ENCODE measurements at places on chromosomes 7 and 10.

- DNase-seq: no peak
Measured at GRCh38 chr7:12633582-12633981, 53.9 kb upstream of the ARL4A start.

DNA sequence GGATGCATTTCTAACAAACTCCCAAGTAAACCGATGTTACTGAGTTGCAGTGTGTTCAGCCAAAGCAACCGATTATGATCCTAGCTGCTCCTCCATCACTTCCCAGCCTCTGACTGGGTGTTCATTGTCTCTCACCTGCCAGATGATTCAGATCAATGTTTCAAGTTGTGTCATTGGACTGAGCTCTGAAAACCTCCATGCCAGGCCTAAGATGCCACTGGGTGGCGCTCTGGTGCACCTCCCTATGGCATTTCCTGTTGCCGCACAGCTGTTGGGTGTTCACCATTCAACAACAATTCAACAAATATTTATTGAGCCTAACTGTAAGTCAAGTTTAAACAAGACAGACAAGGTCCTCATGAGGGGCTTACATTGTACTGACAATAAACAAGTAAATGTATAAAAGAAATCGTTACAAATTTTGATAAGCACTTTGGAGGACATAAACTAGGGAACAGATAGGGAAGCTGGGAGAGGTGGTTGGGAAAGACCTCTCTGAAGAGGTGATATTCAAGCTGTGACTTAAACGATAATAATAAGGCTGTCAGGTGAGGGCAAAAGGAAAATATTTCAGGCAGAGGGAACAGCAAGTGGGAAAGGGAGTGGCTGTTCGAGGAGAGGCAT lies 22.8 kb downstream of the RGR start:
- DNase-seq: peak; percentile 64

DNA sequence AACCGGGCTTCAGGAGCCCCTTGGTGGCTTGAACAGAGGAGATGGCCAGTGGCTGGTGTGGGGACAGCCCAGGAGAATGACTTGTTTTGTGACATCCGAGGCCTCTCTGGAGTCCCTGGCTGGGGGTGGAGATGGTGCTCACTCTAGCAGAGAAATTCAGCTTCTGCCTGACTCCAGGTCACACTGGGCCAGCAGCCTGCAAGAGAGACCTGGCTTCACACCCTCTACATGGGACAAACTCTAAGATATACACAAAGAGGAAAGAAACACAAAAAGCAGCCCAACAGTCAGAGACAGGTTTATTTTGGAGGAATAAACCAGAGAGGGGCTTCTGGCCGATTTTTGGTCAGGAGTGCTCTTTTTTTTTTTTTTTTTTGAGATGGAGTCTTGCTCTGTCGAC lies 132.8 kb downstream of the ELFN1 start:
- no peak for DNase-seq

GRCh38 chr10:3330663-3331062 lies 158.1 kb upstream of the PITRM1 start:
- DNase-seq: no peak

GRCh38 chr10:124736491-124737136 lies 7.6 kb downstream of the FAM53B start:
- no peak for DNase-seq

- no peak for DNase-seq
Measured at GRCh38 chr10:95214793-95215192, 20.8 kb downstream of the ACSM6 start.

- DNase-seq: no peak
Measured at GRCh38 chr7:47932466-47933037, 15.7 kb downstream of the PKD1L1 start.

DNA sequence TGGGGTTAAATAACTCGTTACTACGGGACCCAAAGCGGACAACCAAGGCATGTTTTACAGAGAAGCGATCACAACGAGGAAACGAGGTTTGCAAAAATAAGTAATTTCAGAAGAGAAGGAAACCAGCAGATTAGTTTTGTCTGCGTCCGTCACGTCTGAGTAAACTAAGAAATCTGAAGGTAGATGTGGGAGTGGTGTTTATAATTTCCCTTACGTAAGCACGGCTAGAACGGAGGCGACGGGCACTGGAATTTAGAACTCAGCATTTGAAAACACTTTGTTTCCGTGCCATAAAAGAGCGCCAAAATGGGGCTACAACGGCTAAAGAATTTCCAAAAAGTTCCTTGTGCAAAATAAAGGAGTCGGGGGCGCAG lies 718 bp upstream of the UMAD1 start:
- no peak for DNase-seq

DNA sequence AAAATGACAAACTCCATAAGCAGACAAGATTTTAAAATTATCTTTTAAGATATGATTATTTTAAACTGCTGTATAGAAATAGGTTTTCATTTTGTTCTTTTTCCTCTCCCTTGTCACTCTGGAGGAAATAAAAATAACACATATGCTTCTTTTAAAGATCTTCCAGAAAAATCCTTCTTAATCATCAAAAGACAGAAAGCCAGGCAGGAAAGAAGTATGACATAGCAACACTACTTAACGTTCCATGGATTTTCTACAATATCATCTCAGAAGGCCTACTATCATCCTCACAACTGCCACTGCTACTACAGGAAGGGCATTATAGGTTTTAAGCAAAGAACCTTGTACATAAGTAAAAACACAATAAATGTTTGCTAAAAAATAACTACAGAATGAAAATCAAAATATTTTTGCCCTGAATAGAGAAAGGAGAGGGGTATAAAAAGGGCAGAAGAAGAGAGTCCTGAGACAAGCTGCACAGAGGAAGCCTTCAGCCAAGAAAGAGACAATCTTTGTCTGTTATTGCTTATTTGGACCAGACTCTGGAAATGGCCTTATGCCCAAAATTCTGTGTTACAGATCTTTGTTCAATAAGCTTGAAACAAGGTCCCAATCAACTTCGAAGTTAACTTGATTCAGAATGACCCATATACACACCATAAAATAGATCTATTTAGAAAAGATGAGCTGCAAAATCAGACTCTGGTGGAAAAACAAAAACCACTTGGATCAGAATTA lies 67.8 kb downstream of the ABI1 start:
- DNase-seq: no peak

- DNase-seq: no peak
Measured at GRCh38 chr10:60964257-60965235, 20.6 kb upstream of the RHOBTB1 start.

DNA sequence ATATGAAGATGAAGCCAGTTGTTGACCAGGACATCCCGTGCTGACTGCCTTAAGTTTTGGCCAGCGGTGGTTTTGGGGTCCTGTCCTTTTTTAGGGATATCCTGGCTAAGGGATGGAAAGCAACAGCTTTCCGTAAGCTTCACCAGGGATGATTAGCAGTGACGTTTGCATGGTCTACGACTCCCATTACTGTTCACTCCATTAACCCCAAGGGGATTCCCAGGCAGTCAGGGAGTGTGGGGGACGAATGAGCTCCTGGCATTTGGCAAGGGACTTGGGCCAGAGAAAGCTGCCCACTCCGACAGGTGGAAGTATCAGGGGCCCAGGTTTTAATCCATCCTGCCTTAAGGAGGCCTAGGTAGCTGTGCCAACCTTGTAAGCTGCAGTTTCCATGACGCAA lies 66.8 kb downstream of the ITGB1 start:
- no peak for DNase-seq

DNA sequence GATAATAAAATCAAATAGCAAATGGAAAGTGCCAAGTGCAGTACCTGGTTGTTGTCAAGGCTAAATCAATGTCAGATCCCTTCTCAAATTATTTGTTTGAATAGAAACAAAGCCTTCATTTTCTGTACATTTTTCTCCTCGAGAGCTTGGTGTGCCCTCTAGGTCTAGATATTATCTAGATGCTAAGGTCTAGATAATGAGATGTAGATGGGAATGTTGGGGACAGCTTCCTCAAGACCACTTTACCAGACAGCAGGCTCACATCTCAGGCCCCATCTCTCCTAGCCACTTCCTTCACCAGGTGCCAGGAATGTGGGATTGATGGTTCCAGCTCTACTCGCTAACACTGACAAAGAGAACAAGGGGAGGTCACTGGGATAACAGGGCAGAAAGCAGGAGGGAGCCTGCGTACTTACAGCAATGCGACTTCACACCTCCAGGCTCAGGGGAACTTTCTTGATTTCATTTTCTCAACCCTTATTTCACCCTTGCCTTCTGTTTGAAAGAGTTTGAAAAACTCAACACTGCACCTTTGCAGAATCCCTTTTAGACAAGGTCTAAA lies 451.4 kb upstream of the VSTM2A start:
- DNase-seq: no peak

DNA sequence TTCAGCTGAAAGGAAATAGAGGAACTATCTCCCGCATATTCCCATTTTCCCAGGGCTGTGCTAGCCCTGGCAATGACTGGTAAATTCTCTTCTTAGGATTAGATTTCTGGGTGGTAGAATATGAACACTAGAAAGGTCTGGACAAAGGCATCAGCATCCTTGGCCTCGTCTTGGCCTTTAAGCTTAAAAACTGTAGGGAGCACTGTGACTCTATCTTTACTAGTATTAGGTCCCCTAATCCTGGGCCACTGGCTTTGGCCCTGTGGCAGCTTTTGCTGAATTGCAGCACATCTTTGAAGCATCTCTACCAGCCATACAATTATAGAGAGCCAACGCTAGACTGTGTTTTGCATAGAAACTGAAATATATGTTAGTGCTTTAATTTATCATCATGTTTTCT lies 41.5 kb upstream of the EBLN1 start:
- no peak for DNase-seq

- DNase-seq: no peak
Measured at GRCh38 chr10:70930263-70931000, 42.1 kb upstream of the PCBD1 start.

- no peak for DNase-seq
Measured at GRCh38 chr7:78194611-78195010, 396.0 kb downstream of the PHTF2 start.

DNA sequence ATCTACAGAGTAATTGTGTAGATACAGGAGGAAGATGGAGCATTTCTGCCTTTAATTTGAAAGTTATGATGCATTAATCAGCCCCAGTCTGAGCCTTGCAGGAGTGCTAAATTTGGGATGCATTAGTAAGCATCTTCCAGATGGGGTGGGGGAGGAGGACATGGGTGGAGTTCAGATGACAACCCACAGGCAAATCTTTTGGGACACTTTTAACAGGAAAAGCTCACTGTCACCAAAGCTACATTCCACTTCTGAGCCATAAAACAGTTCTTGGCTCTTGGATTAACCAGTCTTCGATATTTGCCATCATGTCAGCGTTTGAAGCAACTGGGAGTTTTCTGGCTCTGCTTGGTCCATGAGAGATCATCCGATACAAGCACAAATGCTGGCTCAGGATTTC lies 121.1 kb downstream of the CXCL12 start:
- no peak for DNase-seq

GRCh38 chr10:89074120-89074519 lies 83.5 kb downstream of the FAS start:
- no peak for DNase-seq

GRCh38 chr10:113520261-113520660 lies 32.6 kb upstream of the HABP2 start:
- DNase-seq: no peak

- no peak for DNase-seq
Measured at GRCh38 chr10:124864421-124865193, 63.0 kb downstream of the ABRAXAS2 start.

- DNase-seq: no peak
Measured at GRCh38 chr10:116287906-116288501, 15.0 kb upstream of the GFRA1 start.

- no peak for DNase-seq
Measured at GRCh38 chr7:138502023-138502767, 42.1 kb downstream of the TRIM24 start.

GRCh38 chr10:52491246-52491995 lies 177.3 kb downstream of the DKK1 start:
- no peak for DNase-seq

DNA sequence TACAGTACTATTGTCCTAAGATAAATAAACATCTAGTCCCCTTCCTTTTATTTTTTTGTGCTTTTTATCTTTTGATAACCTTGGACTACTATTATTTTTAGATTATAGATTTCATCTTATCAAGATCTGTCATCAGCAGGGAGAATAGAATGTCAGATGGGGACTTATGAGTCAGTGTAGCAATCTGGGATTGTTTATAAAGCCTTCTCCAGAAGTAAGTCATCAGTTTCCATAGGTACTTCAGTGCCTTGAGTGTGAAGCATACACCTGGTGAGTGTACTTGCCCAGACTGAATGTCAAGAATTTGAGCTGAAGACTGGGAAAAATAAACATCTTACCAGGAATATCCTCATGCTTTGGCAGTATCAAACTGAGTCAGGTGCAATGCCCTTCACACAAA lies 2.1 kb downstream of the CASD1 start:
- DNase-seq: no peak

DNA sequence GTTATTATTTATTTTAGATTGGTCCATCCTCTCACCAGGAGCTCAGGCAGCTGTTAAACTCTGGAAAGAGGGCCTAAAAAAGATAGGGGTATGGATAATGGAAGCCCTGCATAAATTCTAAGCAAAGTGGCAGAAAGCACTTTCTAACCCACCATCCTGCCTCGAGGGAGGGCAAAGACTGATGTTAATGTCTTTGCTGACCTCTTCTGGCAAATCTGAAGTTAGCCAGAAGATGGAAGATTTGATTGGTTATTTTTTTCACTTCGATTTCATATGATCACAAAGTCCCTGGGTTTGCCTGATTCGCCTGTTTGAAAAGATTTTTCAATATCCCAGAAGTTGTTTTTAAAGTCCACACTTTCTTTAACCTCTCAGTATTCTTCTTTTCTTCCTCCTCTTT lies 24.8 kb downstream of the OR9A2 start:
- peak; percentile 11 for DNase-seq

DNA sequence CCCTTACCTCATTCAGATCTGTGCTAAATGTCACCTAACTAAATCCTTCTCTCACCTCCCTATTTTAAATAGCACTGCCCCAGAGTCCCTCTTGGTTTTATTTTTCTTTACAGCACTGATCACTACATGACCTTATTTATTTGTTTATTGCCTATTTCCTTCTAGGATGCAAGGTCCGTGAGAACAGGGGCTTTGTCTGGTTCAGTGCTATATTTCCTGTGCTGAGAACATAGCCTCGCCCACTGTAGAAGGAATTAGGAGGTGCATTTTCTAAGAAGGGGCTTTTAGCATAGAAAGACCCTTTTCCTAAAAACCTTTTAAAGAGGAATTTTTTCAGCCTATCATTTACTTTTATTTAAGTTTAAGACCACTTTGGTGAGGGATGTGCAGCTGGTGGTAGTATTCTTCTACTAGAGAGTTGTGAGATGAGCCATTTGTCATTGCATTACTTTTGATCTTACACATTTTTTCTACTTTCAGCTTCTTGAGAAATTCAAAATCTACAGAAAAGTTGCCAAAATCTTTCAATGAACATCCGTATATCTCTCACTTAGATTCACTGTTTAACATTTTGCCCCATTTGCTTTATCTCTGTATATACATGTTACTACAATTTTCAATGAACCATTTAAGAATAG lies 13.5 kb upstream of the PCGF5 start:
- DNase-seq: no peak
